ENCODE measurements at places on chromosomes 5 and 9.

DNA sequence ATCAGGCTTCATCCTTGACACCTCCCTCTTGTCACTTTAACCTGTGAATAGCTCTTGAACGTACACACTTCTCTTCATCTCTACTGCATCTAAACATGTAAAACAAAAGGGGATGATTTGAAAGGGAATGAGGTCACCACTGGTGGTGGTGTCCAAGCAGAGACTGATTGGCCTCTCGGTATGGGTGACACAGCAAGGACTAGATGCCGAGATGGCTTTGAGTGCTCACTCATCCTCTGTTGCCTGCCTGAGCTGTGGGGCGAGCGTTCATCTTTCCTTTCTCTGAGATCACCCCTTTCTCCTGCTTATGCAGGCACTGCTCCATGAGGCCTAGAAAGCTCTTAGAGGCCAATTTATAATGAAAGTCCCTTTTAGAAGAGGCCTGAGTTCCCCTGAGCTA is 51.9 kb downstream of the SEC61B start:
- DNase-seq = no peak

DNA sequence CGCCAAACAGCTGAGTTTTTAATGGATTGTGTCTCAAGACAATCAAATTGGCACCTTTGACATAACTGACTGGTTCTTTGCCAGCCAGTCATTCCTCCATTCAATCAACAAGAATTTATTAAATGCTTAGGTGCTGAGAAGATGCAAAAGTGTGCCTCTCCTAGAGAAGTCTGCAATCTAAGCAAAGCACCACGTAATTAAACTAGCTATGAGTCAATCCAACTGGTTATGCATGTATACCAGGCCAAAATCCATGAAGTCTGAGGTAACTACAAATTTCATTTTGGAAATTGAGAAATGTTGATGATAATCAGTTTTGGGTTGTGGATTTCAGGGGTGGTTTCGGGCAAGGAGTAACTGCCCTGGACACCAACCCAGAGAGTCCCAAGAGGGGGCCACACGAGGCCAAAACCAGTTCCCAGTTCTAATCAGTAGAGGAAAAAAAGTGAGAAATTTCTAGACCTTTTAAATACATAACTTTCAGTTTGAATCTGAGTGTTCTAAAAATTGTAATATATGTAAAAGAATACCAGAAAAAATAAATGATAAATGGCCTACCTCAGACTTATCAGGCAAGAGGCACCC is 92.6 kb downstream of the EFNA5 start:
- DNase-seq = peak; percentile 52

GRCh38 chr5:167713896-167714295 is 577.5 kb upstream of the WWC1 start:
- no peak for DNase-seq

GRCh38 chr5:57422993-57423392 is 59.6 kb downstream of the ACTBL2 start:
- no peak for DNase-seq

DNA sequence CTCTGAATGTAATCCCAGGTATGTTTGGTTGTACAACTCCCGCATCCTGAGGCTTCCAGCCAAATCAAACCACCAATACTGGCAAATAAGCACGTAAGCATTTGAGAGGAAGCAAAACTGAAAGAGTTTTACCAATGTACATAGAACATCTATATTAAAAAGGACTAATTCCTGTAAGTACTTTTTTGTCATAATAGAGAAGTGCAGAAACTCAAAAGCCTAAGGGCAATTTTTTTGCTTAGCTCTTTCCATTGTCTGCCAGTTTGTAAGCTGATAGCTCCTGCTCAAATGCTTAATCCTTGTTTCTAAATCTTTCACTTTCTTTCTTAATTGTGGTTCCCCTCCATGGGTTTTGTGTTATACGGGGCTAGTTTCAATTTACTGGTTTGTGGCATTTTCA is 1151.8 kb downstream of the CDH12 start:
- no peak for DNase-seq

- DNase-seq = peak; percentile 71
These were observed 24.1 kb upstream of the PCSK5 start for GRCh38 chr9:75866273-75866871.

DNA sequence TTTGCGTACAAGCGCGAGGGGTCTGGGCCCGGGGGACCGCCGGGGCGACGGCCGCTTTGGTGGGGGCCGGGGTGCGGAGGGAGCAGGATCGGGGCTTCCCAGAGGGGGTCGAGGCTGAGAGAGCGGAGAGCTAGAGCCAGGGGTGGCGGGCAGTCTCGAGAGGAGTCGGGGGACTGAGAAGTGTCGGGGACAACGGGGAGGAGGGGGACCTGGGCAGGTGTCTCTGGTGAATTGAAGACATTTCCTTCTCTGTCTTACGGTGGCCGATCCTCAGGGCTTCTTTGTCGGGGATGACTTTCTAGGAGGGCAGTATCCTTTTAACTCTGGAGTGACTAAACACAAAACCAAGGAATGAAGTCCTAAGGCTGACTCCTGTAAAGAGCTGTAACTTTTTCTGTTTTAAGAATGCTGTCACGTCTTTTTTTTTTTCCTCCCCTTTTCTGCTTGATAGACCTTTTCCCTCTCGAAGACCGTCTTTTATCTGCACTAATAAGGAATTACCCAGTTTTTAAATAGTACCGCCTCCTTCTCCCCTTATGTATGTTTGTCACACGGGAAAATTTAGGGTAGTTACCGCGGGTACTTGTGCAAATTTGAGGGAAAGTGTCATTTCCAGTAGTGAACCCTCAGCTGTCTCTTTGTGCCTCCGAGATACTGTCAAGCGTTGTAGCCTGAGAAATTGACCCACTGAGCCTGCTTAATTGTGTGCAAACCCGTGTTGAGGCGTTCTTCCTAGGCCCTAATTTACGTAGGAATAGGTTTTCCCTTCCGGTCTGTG is 822 bp downstream of the DENND4C start:
- DNase-seq = peak; percentile 25

DNA sequence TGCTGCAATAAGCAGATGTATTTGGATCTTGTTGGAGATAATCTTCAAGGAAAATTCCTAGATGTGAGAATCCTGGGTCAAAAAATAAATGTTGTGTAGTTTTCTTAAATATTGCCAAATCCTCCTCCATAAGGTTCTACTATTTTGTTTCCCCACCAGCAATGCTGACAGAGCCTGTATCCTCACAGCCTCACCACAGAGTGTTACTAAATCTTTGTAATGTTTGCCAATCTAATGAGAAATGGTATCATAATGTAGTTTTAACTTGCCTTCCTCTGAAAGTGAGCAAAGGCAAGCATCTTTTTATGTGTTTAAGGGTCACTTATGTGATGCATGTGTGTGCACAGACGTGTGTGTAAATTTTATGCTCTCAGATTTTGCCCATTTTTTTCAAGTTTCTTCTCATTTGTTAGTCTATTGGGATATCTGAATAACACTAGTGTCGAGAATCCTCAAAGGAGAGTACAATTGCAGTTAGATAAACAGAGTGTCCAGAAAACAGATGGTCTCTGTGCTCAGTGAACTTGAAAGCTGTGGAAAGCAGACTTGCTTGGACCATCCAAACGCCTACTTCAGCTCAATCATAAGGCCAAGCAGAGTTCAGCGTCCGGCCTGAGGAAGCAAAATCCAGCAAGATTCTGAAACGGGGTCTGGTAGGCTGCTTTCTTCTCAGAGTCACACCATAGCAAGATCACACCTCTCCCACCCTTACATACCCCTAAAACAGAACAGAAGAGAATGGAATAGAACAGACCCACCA is 35.7 kb upstream of the UGT3A1 start:
- no peak for DNase-seq

DNA sequence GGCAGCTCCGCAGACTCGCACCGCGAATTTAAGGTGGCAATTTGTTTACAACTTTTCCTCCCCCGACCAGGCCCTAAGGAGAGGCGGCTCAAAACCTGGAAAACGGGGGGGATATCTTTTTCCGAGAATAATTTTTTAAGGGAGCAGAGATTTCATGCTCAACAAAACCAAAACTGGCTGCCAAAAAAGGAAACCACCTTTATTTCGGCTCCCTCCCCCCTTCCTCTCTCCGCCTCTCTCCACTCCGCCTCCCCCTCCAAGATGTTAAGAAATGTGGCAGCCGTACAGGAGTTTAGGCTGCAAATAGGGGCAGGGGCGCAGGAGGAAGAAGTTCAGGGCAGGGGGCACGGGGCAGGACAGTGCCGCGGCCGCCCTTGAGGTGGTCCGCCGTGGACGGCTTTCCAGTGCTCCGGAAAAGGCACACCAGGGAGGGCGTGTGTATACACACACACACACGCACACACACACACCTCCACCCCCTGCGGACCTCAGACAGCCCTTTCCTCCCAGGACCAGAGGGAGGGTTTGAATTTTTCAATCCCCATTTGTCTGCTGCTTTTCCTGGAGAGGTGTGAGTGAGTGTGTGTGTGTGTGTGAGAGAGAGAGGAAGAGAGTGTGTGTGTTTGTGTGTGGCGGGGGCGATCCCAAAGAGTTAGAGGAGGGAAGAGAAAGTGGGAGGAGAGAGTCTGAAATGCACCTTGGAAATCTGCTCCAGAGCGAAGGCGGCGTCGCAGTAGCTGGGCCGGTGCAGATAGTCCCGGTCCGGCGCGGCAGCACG is 9.1 kb downstream of the PTCH1 start:
- DNase-seq = peak; percentile 81

DNA sequence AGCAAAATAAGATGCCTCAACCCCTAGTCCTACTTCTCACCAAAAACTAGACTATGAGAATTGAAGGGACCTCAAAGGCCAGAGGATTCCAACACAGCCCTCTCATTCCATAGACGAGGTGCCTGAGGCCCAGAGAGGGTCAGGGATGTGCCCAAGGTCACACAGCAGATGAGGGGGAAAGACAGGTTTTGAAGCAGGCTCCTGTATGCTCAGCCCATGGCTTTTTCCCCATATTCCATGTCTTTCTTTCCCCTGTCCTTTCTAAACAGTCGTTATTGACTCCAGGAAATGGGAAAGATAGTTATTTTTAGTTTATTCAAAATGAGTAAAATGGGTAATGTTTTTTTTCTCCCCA is 61.2 kb upstream of the COL15A1 start:
- DNase-seq = no peak

- peak; percentile 25 for DNase-seq
These were observed 31.7 kb upstream of the ZBTB43 start for GRCh38 chr9:126773004-126773607.

DNA sequence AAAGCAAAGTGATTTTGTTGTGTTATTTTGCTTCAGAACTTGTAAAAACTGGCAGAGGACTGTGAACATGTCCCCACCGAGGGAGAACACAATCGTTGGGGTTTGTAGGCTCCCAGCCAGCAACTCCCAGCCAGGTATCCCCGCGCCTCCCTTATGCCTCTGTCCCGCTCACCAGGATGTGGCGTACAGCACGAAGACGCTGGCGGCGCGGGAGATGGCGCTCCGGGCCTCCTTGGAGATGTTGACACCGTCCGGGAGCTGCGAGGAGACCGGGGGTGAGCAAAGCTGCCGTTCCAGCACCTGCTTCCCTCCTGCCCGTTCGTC is 630 bp downstream of the POLE3 start:
- no peak for DNase-seq

DNA sequence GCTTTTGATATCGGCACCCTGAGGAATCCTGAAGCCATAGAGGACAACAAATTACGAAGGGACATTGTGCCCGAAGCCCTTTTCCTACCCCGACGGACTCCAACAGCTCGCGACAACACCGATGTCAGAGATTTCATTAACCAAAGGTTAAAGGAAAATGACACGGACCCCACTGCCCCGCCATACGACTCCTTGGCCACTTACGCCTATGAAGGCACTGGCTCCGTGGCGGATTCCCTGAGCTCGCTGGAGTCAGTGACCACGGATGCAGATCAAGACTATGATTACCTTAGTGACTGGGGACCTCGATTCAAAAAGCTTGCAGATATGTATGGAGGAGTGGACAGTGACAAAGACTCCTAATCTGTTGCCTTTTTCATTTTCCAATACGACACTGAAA is 129.5 kb downstream of the CDH6 start:
- no peak for DNase-seq

- peak; percentile 51 for DNase-seq
These were observed 88.9 kb downstream of the EBF1 start for GRCh38 chr5:159010661-159011442.

DNA sequence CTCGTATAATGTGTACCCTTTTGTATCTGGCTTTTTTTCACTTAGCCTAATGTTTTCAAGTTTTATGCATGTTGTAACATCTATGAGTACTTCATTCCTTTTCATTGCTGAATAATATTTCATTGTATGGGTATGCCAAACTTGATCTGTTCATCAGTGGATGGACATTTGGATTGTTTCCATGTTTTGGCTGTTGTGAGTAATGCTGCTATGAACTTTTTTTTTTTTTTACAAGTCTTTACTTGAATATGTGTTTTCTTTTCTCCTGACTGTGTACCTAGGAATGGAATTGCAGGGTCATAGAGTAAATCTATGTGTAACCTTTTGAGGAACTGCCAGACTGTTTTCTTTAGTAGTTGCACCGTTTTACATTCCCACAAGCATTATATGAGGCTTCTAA is 52.4 kb downstream of the MTREX start:
- peak; percentile 16 for DNase-seq

GRCh38 chr5:109524555-109524954 is 114.8 kb upstream of the PJA2 start:
- DNase-seq = no peak

DNA sequence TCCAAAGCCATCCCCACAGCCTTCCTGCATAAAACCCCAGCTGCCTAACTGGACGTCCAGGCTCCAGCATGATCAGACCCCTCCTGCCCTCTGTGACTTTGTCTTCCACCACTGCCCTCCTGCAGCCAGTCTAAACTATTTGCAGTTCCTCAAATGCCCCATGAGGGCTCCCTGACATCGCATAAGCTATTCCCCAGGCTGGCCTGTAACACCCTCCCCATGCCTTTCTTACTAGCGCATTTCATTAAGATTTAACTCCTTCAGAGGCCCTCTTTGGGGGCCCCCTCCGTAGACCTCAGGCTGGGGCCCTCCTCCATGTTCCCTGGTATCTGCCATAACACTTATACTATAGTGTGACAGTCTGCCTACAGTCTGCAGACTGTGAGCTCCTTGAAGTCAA is 15.5 kb upstream of the SMIM23 start:
- DNase-seq = no peak

DNA sequence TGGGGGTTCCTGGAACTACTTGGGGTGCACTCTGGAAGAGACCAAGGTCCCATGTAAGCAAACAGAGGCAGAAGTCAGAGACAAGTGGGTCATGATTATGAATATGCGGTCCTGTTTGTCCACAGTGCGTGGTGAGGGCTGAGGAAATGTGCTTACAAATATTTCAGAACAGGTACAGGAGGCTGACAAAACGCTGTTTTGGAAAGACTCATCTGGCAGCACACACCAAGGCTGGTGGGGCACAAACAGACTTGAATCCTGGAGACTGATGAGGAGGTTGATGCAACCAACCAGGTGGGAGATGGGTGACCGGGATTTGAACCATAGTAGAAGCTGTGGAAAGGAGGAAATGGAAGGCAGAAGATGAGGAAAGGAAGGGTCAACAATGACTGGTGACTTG is 83.8 kb downstream of the ADRB2 start:
- DNase-seq = no peak

GRCh38 chr5:168317096-168317520 is 25.7 kb downstream of the WWC1 start:
- DNase-seq = no peak

DNA sequence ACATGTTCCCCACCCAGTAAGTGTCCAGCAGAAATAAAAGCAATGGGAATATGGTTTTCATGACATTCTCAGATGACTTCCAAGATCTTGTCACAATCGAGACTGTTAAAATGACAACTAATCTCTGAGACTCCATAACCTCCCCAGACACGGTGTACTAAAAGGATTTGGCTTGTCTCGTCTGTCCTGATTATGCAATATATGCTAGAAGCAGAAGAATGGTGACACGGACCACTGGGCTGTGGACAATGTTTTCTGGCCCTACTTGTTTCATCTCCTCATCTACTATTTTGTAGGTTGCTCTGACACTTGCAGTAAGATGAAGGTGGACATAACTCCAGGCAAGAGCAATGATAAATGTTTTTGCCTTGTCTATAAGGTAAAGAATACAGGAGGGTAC is 56.6 kb downstream of the BNC2 start:
- no peak for DNase-seq
